Activated T-cell treated with anti-CD3 and anti-CD28 coated beads for 4 hours (primary cell): ENCODE measurements at places on chromosomes 6 and 20.

DNA sequence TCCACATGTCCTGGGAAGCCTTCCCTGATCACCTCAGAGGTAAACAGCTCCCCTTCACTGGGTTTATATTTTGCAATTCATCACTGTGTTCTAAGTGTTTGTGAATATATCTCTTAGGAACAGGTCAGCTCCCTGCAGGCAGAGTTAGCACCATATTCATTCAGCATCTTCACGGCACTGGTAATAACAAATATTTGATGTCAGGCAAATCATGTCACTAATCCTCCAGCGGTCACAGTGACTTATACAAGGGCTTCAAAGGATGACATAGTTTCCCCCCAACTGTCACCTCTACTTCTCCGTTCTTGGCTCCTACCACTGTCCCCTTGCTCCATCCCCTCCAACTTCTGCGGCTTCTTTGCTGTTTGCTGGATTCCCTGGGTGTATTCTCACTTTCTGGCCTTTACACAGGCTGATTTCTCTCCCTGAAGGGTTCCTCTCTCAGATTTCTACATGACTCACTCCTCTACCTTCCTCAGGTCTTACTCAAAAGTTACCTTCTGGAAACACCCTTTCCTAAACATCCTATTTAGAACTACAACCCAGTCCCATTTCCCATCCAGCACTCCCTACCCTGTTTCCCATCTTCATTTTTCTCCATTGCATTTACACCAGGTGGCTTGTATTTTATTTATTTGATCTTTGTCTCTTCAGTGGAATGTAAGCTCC is 66.6 kb downstream of the NHLRC1 start:
- no peak for DNase-seq

DNA sequence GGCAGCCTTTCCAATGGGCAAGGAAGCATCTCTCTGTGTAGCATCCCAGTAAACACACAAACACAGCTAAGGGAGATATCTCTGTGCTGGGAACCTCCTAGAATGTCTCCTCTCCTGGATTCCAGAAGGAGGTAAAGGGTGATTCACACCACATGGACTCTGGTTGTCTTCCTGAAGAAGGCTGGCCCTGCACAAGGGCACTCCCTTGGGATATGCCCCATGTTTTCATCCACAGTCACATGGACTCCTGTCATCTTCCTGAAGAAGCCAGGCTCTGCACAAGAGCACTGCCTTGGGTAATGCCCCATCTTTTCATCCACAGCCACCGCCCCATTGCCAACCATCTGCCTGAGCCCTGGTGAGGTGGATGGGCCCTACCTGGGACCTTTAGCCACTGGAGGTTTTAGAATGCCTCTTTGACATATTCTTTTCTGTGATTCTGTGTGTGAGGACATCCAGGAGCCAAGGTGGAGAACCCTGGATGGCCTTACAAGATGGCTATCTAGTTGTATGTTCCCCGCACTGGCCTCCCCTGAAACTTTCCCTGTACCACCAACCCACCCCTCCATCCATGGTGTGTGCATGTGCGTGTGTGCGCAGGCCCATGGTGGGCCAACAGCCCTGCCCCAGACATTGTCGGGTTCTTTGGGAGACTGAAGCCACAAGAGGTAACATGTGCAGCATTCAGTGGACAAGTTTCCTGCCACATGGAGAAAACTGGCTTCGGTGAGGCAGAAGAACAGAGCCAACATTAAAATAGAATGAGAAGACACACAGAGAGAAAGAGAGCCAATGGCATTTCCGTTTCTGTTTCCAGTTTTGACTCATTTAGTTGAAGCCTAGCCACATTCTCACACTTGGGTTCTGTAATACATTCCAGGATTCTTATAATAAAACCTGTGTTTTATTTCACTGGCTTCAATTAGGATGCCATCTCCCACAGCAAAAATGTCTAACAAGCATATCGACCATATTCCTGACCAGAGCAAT is 110.2 kb upstream of the CST7 start:
- DNase-seq: no peak

- no peak for DNase-seq
Observed at GRCh38 chr20:51454250-51454865, 88.2 kb downstream of the NFATC2 start.

DNA sequence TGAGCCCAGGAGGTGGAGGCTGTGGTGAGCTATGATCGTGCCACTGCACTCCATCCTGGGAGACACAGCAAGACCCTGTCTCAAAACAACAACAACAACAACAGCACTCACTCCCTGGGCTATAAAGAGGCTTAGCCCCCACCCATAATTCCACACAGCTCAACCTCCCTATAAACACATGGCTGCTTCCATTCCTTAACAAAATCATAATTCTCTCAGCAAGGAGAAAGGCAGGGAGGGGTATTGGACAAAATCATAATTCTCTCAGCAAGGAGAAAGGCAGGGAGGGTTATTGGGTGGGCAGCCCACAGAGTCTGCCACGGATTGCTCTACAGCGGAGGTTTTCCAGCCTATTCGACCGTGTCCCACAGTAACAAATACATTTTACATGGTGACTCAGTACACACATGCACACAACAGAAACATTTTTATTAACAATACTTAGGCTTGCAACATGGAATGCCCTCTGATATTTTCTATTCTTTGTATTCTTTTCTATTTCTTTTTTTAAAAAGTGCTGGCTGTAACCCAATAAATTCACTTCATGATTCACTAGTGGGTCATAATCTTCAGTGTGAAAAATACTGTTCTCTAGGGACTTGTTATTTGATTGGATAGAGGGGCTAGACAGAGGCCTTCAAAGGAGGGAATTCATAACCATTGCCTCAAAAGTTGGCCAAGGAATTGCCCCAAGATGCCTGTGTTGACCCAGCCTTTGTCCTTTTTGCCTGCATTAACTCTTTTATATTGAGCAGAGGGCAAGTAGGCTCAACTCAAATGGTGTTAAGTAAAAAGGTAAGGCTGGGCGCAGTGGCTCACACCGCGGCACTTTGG is 50.6 kb upstream of the ZMYND8 start:
- no peak for DNase-seq

DNA sequence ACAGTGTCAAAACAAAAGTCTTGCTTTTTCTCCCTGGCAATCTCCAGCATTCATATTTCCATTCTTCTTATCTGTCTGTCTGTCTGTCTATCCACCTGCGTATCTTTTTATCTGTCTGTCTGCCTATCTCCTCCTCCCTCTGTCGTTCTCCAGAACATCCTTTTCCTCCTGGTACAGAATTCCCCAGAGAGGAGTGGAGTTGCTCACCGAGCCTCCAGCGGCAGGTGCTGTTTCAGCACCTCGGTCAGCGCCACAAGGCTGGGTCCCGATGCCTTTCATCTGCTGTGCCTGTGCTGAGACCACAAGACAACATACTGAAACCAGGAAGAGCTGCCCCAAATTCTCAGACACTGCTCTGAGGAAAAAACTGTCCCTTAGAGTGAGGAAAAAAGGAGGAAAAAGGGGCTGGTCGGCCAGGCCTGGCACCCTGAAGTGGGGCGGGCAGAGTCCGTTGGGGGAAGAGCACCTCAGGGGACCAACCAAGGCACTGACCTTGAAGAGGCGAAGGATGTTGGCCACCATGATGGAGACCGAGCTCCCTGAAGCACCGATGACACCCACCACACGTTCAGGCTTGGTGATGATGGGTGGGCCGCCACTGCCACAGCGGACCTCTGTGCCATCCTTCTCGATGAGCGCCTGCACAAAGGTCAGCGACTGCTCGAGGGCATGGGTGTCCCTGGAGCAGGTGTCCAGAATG is 13.3 kb downstream of the GRM4 start:
- DNase-seq: no peak

DNA sequence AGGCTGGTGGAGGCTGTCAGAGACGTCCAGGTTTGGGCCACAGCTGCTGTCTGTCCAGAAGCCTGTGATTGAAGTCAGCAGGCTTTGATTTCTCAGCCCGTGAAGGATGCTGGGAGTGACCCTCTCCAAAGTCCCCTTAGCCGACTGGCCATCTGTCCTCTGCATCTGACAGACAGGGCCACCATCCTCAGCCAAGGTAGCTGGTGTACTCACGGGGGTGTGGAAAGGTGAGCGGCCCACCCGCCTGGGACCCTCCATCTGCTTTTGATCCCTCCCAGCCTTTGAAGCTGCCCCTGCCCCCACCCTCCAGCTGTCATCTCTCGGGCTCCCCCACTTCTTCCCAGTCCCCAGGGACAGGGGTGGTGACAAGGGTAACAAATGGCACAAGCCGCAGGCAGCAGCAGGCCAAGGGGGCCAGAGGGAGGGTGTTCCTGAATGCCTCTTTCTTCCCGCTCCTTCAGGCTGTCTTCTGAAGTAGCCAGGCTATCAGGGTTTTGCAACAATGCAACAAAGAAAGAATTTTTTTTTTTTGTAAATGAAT is 84.4 kb downstream of the EYA2 start:
- DNase-seq: no peak

DNA sequence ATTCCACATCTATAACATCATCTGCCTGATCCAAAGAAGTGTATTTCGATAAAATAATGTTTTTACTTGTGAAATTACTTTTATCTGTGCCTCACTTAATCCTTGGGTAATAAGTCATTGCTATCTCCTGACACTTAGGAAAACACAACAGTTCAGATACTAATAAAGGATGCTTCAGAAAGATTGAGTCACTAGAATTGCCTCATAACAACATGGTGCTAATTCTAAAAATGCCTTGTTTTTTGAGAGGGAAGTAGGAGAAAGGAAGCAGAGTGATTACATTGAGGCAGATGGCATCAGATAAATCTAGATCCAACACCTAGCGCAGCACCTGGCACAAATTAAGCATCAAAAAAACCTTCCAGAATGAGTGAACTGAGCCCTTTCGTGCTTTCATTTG is 69.0 kb downstream of the NCOA7 start:
- no peak for DNase-seq

GRCh38 chr6:170156448-170157375 is 134.2 kb downstream of the DLL1 start:
- DNase-seq: no peak

DNA sequence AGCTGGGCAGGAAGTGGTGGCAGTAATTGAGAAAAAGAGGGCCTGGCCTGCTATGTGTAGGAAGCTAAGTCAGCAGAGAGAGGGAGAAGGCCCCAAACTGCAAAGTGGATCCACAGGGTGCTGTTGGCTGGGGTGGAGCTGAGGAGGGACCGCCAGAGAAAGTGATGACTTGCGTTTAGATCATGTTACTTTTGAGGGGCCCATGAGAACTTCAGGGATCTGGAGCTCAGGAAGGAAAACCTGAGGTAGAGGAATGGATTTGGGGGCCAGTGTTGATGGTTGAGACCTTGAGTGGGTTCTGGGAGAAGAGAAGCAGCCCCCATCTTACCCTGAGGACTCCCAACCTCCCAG is 155.5 kb downstream of the MRPL14 start:
- no peak for DNase-seq
